Right atrium auricular region (tissue), 2 donors: ENCODE measurements at places on chromosomes 12 and 14.

DNA sequence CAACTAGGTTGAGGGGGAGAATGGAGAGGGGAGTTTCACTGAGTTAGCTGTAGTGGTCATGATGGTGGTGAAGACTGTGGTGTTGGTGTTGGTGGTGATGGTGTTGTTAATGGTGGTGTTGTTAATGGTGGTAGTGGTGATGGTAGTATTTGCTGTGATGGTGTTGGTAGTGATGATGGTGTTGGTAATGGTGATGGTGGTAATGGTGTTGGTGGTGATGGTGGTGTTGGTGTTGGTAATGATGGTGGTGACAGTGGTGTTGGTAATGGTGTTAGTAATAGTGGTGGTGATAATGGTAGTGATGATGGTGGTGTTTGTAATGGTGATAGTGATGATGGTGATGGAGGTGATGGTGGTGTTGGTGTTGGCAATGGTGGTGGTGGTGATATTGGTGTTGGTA is 9.1 kb downstream of the C1R start:
- DNase-seq = no peak

GRCh38 chr14:68014771-68015170 is 195.2 kb downstream of the RAD51B start:
- no peak for DNase-seq

DNA sequence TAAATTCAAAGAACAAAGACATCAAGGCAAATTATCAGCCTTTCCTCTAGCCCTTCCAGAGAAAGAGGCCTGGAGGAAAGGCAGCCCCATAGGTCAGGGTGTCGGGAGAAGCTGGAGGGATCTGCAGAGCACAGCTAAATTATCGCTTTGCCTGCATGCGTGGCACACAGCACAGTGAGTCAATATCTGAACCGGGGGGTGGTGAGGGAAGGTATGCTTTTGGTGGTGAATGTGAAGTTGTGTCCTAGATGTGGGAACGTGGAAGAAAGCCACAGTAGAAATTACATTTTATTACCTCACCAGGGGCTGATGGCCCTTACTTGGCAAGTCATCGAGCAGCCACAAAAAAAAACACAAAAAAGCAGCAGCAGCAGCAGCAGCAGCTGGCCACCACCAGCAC is 243.2 kb downstream of the EGLN3 start:
- DNase-seq = no peak

DNA sequence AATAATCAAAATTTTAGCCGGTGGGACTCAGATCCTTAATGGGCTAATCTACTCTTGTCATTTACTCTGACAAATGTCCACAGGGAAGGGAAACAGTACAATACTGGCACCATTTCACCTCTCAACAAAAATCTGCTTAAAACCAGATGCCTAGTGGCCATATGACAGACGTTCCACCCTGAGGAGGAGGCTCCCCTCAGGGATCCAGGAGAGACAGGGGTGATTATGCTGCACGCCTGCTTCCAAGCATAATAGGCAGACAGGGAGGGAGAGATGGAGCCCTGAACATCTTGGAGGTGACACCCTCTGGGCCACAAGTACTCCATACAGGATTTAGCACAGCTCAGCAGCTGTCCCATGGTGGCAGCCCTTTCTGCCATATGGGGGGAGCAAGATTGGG is 24.8 kb upstream of the AKAP6 start:
- no peak for DNase-seq

DNA sequence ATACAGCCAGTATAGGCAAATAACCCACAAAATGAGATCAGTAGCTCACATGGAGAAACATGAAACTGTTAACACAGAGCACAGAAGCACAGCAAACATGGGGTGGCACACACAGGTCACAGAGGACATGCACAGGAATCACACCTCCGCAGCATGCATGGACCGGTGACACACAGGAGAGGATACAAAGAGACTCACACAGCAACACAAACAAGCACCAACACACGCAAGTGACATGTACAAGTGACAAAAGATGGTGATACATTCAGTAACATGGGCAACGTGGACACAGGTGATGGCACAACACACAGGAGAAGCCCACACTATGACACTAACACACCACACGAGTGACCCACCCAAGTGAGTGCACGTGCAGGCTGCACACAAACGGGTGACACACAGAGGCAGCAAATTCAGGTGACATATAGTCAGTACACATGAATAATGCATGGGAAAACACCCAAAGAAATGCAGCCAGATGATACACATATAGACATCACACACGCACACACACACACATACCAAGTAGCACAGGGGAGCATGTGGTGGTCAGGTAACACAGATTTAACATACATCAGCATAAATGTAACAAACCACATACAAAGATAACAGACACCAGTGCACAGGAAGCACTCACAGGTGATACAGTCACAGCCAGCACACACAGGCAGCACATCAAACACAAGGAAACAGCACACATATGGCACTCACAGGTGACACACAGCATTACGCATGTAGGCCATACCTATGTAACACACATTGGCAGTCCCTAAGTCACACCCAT is 216.0 kb upstream of the SFSWAP start:
- peak; percentile 53 for DNase-seq

DNA sequence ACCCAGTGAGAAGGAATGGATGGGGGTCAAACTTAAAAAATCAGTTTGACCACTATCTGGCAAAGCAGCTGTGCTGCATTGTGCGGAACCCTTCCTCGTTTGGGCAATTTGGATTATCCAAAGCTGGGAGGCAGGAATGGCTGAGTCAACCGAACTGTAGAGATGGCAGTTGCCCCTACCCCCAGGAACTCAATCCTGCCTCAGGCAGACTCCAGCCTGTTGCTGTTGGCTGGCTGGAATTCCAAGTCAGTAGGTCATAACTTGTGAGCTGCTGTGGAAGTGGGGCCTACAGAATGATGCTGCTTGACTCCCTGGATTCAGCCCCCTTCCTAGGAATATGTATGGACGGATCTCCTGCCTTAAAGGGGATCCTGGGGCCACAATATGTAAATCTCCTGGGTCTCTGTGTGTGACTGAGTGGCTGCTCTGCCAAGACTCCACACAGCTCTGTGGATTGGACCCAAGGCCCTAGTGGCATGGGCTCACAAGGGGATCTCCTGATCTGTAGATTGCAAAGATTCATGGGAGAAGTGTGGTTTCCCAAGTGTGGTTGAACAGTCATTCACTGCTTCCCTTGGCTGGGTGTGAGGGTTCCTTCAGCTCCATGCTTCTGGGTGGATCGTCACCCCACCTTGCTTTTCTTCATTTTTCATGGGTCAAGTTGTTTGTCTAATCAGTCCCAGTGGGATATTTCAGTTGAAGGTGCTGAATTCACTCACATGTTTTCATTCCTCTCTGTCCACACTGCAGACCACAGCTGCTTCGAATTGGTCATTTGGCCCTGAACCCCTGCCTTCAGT is 19.2 kb downstream of the LUM start:
- DNase-seq = no peak
